H1 (cell line): ENCODE measurements at places on chromosomes 5 and 9. TPM values are rescaled to one million over a fixed set of nuclear protein-coding genes. Genes with fewer than 3 reads are reported as not detected.

- no peak overlapping the region for H3K27ac ChIP-seq
- no peak overlapping the region for H3K4me3 ChIP-seq
- peaks cover 6% of the 10 kb centered on the region; the same call in 1 of the 2 replicates for H3K4me1 ChIP-seq
- H3K27me3 ChIP-seq: no peaks in the 10 kb centered on the region
- no peak for DNase-seq
- H3K36me3 ChIP-seq: no peaks in the 10 kb centered on the region; the same call in 1 of the 2 replicates
Observed at GRCh38 chr9:127256324-127256723, 8.2 kb upstream of the GARNL3 start.

AK8 gene
- 0.48 and 0.52 TPM in 2 replicates for total RNA-seq

DNA sequence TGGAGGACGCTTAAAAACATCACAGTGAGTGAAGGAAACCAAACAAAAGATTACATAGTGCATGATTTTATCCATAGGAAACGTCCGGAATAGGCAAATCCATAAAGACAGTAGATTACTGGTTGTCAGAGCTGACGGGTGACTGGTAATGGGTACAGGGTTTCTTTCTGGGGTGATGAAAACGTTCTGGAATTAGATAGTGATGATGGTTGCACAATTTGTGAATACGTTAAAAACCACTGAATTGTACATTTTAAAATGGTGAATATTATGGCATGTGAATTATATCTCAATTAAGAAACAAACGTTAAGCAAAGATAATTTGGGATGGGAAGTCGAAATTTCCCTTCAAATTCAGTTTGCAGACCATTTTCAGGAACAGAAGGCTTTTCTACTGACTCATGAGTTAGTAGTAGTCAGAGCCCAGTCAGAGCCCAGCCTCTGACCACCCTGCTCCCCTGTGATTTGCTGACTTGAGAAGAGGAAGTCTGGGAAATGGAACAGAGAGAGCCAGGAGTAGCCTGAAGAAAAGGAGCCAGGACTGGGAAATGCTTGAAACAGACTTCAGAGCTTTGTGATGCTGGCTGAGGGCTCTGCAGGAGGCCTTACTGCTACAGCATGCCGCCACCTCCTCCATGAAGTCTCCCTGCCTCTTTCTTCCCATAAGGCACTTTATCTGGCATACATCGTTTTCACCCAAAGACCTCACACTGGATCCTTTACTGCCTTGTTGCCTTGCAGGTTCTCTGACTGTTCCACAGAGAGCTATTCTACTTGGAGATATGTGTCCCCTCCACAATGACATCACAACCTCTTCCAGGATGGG, 46.4 kb upstream of the CTNNA1 start:
- H3K4me3 ChIP-seq: no peak overlapping the region
- H3K36me3 ChIP-seq: no peaks in the 10 kb centered on the region
- peaks cover 8% of the 10 kb centered on the region for H3K4me1 ChIP-seq
- DNase-seq: no peak

FYB1 gene
- total RNA-seq: not detected in 2 replicates

GRCh38 chr9:77906991-77907390, 124.6 kb downstream of the GNAQ start:
- no peak overlapping the region for H3K4me3 ChIP-seq
- no peak overlapping the region for H3K27ac ChIP-seq
- H3K27me3 ChIP-seq: no peaks in the 10 kb centered on the region
- H3K4me1 ChIP-seq: no peaks in the 10 kb centered on the region
- no peaks in the 10 kb centered on the region for H3K36me3 ChIP-seq

DNA sequence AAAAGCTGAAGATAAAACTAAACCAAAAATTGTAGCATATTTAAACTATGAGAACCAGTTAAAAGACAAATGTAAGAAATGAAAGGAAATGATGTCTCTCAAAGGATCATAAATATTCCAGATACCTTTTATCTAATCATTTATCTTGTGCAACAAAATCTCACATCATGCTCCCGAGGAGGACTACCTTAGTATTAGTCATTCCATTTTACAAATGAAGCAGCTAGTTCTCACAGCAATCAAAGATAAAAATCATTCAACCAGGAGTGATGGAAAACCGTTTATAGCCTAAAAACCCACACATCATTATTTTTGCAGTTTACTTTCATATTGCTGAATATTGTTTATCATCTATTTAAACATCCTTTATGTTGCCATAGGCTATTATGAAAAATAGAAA, 190.0 kb downstream of the CDH12 start:
- H3K4me1 ChIP-seq: 0 out of 2 replicates have a peak, but pooled peaks cover 7% of the 10 kb centered on the region
- H3K36me3 ChIP-seq: no peaks in the 10 kb centered on the region
- no peak overlapping the region for H3K4me3 ChIP-seq
- H3K27me3 ChIP-seq: no peaks in the 10 kb centered on the region
- no peak for DNase-seq
- no peak overlapping the region for H3K27ac ChIP-seq

- H3K27ac ChIP-seq: no peak overlapping the region
- no peak overlapping the region for H3K4me3 ChIP-seq
- no peaks in the 10 kb centered on the region for H3K27me3 ChIP-seq
- H3K36me3 ChIP-seq: no peaks in the 10 kb centered on the region
- no peak for DNase-seq
Observed at GRCh38 chr9:92483627-92484545, 1.6 kb upstream of the ASPN start.

DNA sequence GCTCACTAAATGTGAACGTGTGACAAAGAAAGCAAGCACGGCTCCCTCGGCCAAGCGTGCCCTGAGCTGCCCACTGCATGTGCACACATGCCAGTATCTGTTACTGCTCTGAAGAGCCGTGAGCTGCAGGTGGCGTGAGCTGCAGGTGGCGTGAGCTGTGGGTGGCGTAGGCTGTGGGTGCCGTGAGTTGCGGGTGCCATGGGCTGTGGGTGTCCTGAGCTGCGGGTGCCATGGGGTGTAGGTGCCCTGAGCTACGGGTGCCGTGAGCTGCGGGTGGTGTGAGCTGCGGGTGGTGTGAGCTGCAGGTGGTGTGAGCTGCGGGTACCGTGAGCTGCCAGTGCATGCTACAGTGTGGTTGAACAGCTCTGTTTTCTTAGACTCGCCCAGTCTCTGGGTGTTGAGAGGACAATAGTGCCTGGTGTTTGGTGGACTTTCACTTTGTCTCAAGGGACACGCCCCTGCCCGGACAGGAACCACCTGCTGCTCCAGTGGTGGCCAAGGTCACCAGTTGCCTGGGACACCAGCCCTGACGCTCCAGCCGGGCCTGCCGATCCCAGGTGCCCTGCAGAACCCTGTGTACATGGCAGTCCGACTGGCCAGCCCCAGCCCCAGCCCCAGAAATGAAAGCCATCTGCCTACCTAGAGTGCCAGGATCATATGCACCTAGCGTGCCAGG, 6.7 kb downstream of the CCDC187 start:
- H3K36me3 ChIP-seq: no peaks in the 10 kb centered on the region; the same call in 1 of the 2 replicates
- DNase-seq: no peak
- no peaks in the 10 kb centered on the region for H3K27me3 ChIP-seq
- H3K4me3 ChIP-seq: no peak overlapping the region
- no peak overlapping the region for H3K27ac ChIP-seq
- no peaks in the 10 kb centered on the region for H3K4me1 ChIP-seq

OR13J1 gene
- not detected in 2 replicates for total RNA-seq

DNA sequence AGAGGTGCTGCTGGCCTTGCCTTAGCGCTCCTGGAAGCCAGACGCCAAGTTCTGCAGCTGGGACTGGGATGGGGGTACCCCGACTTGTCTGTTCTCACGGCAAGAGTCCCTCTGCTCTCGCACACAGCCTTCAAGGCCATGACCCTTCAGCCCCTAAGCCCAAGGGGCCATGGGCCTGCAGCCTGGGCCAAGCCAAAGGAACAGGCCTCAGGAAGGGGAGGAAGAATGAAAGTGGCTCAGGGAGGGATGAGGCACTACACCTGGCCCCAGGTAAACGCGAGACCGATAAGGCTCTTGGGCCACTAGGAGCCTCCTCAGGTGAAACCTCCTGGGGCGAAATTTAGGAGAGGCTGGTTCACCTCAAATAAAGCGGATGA, 3.9 kb downstream of the EBF1 start:
- DNase-seq: no peak
- peaks cover 10% of the 10 kb centered on the region for H3K4me1 ChIP-seq
- no peak overlapping the region for H3K4me3 ChIP-seq
- no peak overlapping the region for H3K27ac ChIP-seq
- H3K36me3 ChIP-seq: no peaks in the 10 kb centered on the region
- H3K27me3 ChIP-seq: peaks cover 49% of the 10 kb centered on the region

ANXA6 gene
- total RNA-seq: 78.6 and 85.2 TPM in 2 replicates
